NK-92 treated with Interleukin-12 subunit alpha and Interleukin-12 subunit beta, amount 100 ng/mL, for 24 hours (cell line): ENCODE measurements at places on chromosomes 13 and 19.
A peak's percentile ranks its signal among the peaks of the same experiment; 100 is the strongest.

DNA sequence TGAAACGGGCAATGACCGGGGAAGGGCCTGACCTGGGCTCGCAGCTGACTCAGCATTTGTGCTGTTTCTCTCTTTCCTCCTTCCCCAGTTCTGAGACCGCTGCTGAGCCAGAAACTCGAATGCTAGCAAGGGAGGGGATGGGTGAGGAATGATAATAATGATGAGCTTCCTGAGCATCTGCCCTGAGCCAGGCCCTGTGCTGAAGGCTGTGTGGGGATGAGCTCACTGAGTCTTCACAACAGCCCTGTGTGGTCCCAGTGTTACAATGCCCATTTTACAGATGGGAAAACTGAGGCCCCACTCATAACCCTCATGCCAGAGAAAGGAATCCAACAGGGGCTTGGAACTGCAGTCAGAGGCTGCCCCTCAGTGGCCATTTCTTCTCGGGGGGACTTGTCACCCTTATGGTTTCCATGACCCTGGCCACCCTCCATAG, 8.1 kb downstream of the SULT2B1 start:
- no peak for DNase-seq

- DNase-seq, result no peak
These were observed 32.3 kb upstream of the GJB6 start for GRCh38 chr13:20264271-20265018.

DNA sequence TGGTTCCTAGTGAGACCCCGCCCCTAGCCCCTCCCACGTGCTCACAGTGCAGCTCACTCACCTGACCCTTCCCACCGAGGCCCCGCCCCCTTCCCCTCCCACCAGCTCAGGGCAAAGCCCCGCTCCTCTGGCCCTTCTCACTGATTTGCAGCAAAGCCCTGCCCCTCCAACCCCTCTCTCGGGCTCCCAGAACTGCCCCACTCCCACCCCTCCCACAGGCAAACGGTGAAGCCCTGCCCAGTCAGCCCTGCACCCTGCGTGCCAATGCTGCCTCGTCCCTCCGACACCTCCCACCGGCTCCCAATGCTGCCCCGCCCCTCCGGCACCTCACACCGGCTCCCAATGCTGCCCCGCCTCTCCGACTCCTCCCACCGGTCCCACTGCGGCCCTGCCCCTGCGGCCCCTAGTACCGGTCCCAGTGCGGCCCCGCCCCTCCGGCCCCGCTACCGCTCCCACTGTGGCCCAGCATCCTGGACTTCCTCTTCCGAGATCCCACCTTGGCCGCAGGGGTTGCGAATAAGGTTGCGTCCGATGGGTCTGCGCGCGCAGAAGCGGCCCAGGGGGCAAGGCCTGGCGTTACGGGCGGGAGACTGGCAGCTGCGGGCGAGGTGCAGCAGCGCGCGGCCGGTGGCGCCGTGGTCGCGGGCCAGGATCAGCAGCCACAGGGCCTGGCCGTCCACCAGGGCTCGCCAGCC, 834 bp downstream of the FBXO27 start:
- no peak for DNase-seq

GRCh38 chr13:114071410-114071809, 61.0 kb downstream of the RASA3 start:
- DNase-seq, result no peak

DNA sequence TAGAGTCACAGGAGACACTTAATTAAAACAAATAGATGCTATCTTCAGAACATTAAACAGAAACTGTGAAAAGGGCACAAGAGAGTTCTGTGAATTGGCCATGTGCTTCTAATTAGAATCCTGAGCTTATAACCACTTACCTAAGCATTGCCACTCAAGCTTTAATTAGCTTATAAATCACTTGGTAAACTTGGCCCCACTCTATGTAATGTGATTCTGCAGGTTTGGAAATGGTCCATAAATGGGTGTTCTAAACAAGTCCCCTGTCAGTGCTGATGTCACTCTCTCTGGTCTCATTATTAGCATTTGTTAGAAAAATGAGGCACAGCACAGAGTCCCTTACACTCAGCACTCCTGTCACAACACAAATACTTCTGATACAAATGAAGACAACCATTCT, 18.0 kb downstream of the ZNF91 start:
- no peak for DNase-seq

DNA sequence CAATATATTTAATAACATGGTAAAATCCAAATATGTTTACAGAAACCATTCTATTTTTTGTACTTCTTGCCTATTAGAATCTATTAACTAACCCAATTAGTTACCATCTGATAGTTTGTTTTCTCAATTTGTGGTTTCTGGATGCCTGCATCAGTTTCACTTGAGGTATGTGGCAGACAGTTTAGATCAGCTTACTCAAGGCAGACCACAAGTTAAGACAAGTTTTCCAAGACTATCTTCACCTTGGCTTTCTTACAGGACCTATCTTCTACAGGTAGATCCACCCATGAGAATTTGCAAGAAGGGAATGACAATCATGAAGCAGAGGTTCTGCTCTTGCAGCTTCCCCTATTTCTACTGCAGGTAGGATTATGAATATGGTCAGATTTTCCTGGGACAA, 458.6 kb downstream of the DACH1 start:
- DNase-seq, result no peak

- DNase-seq, result peak; percentile 30
These were observed 6.9 kb downstream of the S1PR5 start for GRCh38 chr19:10510301-10510802.
